Stimulated activated CD4-positive, alpha-beta T cell treated with anti-CD3 and anti-CD28 coated beads, TNF-alpha, amount 100 ng/mL, for 24 hours (primary cell): ENCODE measurements at places on chromosomes 13 and 19.

GRCh38 chr13:89925107-89925506 lies 1422.4 kb upstream of the MIR17HG start:
- DNase-seq = no peak

DNA sequence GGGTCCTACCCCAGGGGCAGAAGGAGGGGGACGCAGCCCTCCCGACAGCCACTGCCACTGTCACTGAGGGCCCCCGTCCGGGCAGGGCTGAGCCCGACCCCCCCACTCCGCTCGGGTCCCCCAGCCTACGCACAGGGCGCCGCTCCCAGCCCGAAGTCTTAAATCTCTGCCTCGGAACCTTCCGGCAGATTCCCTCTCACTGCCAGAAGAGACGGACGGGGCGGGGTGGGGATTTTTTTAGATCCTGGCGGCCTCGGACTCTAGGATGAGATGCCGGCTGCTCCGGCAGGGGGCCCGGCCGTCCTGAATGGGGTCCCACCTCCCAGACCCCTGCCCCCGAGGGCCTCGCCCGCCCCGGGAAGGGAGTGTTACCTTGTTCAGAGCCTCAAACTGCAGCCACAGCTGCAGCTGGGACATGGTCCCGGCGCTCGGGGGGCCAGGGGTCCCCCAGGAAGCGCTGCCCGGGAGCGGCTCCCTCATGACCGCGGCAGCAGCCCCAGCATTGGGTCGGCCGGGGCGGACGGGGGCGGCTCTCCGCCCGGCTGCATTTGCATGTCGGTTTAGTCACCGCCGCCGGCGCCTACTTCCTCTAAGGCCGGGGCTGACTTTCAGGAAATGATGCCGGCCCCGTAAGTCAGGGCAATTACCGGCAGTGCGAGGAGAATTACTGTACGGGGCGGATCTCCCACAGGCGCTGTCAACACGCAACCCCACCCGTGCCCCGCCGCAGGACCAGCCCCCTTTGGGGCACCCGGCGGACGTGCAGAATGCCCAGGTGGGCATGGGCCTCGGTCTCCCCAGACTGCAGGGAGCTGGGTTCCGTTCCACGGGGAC lies 28.1 kb downstream of the GPX4 start:
- DNase-seq = peak; percentile 74

- no peak for DNase-seq
These were observed 262.4 kb upstream of the MIR17HG start for GRCh38 chr13:91085127-91085526.

DNA sequence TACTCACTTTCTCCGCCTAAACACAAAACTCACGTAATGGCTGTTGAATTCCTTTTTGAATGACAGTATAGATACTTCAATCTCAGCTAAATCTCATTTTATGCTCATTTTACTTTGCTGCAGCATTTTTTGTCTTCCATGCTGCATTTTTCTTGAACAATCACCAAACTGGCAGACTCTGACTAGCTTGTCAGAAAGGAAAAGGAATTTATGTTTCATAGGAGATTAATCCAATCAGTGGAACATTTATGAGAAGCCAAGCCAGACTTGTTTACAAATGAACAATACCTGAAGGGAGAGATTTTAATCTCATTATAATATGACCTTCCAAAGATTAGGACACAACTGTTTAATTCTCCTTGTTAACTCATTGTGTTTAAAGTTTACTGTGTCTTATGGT lies 1044.3 kb downstream of the DIAPH3 start:
- DNase-seq = no peak

DNA sequence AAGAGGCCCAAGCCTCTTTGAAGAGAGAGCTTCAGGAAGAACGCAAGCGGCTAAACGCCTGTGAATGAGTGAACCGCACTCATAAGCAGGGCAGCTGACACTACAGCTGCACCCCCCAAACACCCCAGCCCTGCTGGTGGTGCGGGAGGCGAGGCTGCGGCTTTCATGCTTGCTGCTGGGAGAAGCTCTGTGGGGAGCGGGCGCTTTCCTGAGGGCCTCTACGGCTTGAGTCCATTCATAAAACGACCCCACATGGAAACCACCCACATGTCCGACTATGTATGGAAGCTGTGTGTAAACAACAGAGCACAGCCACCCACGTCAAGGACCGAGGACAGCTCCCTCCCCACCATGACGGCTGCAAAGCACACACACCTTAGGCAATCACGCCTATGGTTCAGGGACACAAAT lies 5.5 kb downstream of the AP3D1 start:
- no peak for DNase-seq

DNA sequence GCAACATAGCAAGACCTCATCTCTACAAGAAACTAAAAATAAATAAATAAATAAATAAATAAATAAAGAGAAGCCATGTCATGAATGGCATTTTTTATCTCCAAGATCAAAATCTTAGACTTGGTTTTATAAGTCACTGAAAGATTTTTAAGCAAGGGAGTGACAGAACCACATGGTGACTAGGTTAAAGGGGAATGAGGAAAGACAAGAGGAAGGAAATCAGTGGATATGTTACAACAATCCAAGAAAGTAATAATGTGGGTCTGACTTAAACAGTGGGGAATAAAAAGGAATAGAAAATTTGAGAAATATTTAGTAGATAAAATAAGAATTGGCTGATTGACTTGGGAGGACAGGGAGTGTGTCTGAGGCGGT lies 18.8 kb upstream of the MED4 start:
- DNase-seq = no peak

- DNase-seq = no peak
These were observed 164.2 kb downstream of the DLEU7 start for GRCh38 chr13:50679321-50679720.

DNA sequence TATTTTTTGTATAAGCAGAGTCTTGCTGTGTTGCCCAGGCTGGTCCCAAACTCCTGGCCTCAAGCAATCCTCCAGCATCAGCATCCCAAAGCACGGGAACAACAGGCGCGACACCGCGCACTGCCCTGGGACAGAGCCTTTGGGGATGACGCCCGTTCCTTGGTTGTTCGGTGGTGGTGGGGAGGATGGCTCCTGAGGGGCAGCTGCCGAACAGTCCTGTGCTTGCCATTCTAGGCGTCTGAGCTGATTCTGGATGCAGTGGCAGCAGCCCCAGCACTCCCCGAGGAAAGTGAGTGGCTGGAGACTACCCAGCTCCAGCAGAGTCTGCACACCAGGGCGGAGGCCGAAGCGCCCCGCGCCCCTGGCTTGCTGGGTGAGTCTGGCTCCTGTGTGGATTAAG lies 6.8 kb upstream of the ZNF135 start:
- DNase-seq = no peak

DNA sequence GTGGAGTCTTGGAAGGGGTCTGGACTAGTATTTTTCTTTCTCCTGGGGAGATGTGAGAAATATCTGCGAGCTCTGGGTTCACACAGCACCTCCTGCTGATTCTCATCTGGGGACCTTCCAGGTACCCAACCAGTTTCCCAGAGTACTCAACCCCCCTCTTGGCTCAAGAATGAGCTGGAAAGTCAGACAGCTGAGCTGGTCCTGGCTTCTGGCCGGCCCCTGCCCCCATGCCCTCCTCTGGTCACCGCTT lies 2.2 kb upstream of the PDE4A start:
- DNase-seq = no peak

- no peak for DNase-seq
These were observed 617.0 kb downstream of the UQCRFS1 start for GRCh38 chr19:28595722-28596480.

GRCh38 chr19:1906985-1907562 lies 1.9 kb downstream of the ADAT3 start:
- no peak for DNase-seq

DNA sequence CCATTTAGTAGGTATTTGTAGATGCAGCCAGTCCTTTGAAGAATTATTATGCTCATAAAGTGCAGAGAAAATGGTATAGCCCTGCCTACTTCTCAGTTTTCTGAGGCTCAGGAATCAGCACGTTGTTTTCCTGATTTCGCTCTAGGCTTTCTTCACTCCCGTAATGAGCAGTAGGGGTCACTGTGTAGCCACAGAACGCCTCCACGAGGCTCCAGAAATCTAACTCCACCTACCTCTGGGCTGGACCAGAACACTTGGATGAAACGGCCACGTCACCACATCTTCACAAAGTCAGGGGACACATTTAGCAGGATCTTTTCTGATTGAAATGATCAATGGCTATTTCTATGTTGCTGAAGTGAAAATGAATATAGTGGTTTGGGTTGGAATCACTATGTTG lies 49.8 kb upstream of the GTF3A start:
- DNase-seq = peak; percentile 22

GRCh38 chr13:97258801-97259200 lies 36.7 kb downstream of the MBNL2 start:
- DNase-seq = no peak

- DNase-seq = no peak
These were observed 8.4 kb downstream of the PCDH9 start for GRCh38 chr13:67221630-67222226.

DNA sequence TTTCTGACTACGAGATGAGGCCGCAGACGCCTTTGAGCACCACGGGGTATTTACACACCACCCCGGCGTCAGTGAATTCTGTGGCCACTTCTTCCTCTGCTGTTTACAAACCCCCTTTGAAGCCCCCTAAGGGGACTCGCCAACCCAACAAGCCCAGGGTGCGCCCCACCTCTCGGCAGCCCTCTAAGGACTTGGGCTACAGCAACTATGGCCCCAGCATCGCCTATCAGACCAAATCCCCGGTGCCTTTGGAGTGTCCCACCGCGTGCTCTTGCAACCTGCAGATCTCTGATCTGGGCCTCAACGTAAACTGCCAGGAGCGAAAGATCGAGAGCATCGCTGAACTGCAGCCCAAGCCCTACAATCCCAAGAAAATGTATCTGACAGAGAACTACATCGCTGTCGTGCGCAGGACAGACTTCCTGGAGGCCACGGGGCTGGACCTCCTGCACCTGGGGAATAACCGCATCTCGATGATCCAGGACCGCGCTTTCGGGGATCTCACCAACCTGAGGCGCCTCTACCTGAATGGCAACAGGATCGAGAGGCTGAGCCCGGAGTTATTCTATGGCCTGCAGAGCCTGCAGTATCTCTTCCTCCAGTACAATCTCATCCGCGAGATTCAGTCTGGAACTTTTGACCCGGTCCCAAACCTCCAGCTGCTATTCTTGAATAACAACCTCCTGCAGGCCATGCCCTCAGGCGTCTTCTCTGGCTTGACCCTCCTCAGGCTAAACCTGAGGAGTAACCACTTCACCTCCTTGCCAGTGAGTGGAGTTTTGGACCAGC lies 5.3 kb downstream of the SLITRK5 start:
- DNase-seq = no peak

- DNase-seq = no peak
These were observed 101.5 kb upstream of the TSHZ3 start for GRCh38 chr19:31450696-31451095.

DNA sequence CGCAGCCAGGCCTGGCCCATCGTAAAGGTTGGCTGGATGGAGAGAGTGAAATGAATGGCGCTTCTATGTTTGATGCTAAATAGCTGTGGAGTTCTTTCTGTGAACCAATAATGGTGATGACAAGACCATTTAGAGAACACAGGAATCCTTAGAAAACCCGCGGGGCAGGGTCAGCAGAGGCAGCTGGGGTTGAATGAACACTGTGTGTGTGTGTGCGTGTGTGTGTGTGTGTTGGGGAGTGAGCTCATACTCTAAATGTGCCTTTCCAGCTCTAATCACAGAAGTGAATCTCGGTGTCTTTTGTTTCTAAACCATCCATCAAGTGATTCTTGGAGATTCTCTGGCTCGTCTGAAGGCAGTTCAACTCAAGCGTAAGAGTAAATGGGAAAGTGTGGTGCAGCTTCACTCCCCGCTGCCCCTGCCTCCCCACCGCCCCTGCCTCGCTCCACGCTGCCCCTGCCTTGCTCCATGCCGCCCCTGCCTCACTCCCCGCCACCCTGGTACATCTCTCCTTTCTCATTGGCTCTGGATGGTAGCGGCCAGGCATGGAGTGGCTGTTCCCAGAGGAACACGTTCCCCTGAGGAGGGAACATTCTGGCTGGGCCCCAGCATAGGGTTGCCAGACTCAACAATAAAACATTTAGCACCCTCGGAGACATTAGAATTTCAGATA lies 21.2 kb downstream of the TMPRSS9 start:
- DNase-seq = no peak

GRCh38 chr19:39080431-39080830 lies 3.7 kb upstream of the ACP7 start:
- DNase-seq = no peak

- no peak for DNase-seq
These were observed 711.5 kb downstream of the PCDH17 start for GRCh38 chr13:58343076-58343475.

- no peak for DNase-seq
These were observed 7.1 kb downstream of the ATP11A start for GRCh38 chr13:112696869-112697465.

DNA sequence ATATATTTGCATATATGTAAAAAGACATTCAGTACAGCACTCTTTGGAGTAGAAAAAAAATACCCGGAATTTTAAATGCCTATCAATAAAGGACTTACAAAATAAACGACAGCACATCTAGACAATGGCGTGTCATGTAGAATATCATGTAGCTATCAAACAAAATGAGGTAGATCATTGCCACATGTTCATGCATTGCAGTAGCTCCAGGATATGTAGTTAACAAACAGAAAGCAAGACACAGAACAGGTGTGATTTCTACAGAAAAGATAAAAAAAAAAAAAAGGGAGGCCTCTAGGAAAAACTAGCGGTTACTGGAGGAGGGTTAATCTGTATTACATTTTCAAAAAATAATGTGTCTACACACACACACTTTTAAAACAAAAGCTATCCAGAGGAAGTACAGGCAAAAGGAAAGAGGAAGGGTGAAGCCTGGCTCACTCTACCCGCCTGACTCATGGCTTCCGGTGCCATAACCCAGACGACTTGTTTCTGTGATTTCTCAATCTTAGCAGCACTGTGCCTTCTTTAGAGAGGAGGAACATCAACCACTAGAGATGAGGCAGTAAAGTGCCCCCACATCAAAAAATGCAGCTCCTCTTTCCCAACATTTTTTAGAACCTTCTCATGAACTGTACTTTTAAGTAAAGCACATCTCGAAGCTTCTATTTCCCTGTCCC lies 6.9 kb downstream of the KCTD12 start:
- DNase-seq = peak; percentile 26

GRCh38 chr13:110521946-110522345 lies 39.6 kb downstream of the RAB20 start:
- DNase-seq = no peak

- no peak for DNase-seq
These were observed 25.9 kb downstream of the UBAC2 start for GRCh38 chr13:99226513-99226912.

GRCh38 chr13:32924886-32925285 lies 91.3 kb upstream of the KL start:
- DNase-seq = no peak

DNA sequence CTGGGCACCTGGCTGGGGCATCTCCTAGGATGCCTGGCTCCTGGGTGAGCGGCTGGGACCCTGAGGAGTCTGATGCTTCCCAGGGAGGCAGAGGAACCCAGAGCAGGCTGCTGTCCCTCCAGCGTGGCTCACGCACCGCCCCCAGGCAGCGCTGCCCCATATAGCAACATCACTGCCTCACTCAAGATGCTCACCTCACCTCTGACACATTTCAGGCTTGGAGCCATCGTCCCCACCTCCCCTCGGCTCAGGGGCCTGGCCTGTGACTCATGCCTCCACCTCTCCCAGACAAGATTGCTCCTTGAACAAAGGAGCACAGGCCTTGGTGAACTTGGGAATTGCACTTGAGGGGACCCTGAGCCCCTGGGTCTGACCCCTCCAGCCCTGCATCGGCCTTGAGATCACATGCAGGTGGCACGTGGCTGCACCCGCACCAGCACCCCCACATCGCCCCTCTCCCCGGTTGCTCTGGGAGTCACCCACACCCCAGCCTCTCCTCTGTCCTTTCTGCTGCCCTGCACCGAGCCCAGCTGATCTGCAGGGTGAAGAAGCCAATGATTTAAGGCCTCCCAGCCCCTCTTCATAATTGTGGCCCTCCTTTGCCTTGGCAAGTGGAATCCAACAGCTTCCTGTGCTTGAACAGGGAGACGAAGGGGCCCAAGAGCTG lies 11.2 kb downstream of the CEBPA start:
- no peak for DNase-seq
